ENCODE measurements at places on chromosomes 6 and 20.

- peak; percentile 82 for DNase-seq
Measured at GRCh38 chr6:21987501-21987957, 309.3 kb downstream of the PRL start.

- DNase-seq, result no peak
Measured at GRCh38 chr6:87184762-87185250, 29.4 kb downstream of the ZNF292 start.

- peak; percentile 41 for DNase-seq
Measured at GRCh38 chr20:50052550-50053361, 60.2 kb downstream of the UBE2V1 start.

DNA sequence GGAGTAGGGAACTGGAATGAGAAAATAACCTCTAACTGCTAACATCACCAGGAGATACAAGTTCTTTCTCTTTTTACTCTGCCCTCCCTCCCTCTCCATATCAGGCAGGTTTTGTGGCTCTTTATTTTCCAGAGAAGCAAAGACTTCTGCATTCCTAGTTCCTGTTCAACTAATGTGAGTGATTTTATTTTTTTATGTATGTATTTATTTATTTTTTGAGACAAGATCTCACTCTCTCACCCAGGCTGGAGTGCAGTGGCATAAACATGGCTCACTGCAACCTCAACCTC lies 6.0 kb upstream of the IER3 start:
- DNase-seq, result no peak

GRCh38 chr20:4961746-4962145 lies 39.6 kb downstream of the SLC23A2 start:
- DNase-seq, result peak; percentile 76

DNA sequence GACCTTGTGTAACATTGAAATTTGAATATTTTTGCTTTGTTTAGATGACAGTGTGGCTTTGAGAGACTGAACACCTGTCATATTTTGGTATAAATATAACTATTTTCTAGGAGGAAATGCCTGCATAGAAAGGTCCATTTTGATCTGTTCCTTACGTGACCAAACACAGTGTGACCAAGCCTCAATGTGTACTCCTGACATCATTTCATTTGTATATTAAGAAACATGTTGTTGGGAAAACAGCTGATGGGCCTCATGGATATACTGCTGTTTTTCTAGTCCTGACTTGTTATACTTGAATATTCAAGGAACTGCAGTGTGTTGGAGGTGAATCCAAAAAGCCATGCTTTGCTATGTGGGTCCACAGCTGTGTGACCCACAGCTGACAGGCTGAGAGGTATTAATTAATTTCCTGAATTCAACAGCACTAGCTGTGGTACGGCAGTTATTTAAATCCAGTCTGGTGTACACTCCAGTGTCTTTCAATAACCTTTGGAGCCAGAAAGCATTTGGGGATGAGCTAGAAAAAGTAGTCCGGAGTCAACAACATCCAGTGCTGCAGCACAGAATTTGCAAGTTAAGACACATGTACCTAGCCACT lies 18.9 kb downstream of the NCOA7 start:
- no peak for DNase-seq

DNA sequence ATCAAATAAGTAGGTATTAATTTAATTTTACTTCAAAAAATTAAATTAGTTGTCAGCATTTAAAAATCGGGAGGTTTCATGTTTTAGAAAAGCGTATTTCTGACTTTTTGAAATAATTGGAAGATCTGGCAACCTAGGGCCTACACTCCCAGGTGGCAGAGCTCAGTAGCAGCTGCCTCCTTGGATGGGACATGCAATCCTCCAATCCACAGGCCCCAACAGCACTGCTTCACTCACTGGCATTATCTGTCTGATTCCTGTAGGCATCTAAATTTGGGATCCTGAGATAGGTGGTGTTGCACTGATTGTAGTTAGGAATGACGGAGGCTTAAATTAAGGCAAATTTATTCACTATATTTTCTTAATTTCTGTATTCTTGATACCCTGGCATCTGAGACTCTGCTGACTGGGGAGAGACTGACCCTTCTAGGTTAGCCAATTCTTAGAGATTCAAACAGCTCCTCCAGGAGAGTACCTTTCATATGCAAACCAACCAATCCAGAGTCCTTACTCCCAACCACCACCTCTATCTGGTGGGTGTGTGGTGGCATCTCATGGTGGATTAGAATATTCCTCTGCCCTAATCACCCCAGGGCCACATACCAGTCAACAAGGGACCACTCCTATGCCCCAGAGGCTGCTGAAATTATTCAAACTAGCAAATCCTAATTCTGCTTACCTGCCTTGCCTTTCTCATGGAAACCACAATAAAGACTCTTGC lies 146.6 kb upstream of the GLP1R start:
- DNase-seq, result no peak

DNA sequence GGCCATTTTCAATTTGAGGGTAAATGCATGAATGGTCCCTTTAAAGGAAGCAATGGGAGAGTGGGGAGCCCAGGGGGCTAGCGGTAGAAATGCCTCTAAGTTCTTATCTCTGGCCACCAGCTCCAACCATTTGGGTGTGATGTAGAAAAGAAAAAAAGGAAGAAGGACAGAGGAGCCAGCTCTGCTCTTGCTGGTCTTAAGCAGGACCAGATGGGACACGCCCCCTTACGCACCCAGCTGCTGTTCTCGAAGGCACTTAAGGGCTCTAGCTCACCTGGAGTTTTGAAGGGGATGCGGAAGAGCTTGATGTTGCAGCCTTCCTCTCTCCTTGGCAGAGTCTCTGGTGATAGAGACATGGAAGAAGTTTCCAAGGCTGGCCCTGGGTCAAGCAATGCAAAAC lies 59.5 kb upstream of the RNF144B start:
- DNase-seq, result no peak

- no peak for DNase-seq
Measured at GRCh38 chr6:18280084-18280483, 15.8 kb upstream of the DEK start.

DNA sequence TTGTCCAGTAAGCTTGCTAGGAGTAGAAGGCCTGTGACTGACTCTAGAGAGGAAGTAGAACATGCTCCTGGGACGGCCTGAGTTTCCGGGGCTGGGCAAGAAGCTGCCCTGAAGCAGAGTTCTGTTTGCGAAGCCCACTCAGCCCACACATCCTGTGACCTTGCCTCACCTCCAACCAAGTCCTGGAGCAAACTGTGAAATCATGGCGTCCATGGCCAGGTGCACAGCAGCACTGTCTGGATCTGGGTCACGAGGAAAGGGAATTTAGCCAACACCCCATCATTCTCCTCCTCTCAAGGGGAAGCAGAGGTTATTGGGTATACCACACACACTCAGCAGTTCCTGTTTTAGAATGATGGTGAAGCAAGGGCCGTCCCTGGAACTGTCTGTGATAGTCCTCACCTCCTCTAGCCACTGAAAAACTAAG lies 87.5 kb downstream of the CRYBG1 start:
- peak; percentile 74 for DNase-seq

DNA sequence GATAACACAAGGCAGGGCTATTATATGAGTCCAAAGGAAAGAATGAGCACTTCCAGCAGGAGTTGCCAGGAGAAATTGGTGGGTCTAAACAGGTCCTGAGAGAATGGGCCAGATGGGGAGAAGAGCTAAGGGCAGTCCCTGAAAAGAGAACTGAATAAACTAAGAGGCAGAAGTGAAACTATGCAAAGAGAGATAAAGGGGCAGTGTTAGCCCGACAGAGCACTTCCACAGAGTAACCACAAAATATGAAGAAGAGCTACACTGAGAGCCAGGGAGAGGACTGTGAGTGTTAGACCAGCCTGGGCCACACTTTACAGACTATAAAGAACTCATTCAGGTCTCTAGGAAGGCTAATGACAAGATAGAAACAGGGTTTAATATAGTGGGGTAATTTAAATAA lies 43.8 kb downstream of the RALGAPA2 start:
- DNase-seq, result peak; percentile 42

All from inflammatory macrophage treated with lipopolysaccharide for 1 hour (primary cell).